ENCODE measurements at places on chromosomes 11 and 22.

GRCh38 chr22:32775957-32776356 is 25.5 kb upstream of the TIMP3 start:
- no peak for DNase-seq

- no peak for DNase-seq
Observed at GRCh38 chr11:87454241-87454640, 416.5 kb downstream of the TMEM135 start.

DNA sequence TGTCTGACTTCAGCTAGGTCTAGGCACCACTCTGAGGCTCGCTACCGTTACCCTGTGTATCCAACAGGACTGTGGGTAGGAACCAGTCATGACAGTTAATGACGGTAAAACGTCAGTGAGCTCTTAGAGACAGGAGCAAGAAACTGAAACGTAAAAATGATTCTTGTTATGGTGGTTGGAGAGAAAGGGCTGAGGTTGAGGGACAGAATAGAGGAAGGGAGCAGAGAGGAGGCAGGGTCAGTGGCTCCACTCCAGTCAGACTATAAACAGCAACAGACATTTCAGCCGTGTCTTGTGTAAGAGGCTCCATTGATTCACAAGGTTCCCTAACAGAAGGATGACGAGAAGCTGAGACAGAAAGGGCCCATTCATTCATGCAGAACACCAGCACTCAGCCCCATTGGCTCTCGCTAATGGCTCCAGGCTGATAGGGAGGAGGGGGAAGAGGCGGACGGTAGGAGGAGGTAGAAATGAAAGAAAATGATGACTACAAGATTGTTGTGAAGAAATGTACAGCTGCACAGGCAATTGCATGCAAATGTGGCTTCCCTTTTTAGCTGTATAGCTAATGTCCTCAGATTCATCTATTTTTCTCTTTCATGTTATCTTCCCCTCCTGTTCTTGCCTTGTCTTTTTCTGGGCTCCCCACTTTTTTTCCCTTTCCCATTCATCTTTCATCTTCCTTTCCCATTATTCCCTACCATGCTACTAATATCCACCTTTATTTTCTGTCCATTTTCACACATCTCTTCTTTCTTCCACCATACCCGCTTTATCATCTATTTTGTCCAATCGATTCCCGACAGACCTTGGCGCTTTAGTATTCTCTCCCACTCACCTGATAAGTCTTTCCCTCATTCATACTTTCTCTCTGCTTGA is 34.3 kb downstream of the ETS1 start:
- DNase-seq: no peak

GRCh38 chr11:36333468-36333867 is 37.4 kb downstream of the PRR5L start:
- no peak for DNase-seq

DNA sequence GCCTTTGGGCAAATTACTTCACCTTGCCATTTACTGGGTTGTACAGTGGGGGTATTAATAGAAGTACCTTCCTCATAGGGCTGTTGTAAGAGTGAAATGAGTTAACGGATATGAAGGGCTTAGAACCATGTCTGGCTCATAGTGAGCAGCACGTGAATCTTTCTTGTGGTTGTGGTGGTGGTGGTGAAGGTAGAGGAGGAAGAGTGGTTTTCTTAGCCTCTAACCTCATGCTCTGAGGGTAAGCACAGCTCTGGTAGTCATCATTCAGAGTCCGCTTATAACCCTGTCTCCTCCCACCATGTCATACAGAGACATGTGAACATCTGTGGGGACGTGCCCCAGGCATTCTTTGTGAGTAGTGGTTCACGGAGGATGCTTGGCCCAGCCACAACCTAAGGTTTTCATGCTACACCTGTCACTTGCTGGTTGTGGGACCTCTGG is 43.6 kb downstream of the TEAD1 start:
- no peak for DNase-seq

DNA sequence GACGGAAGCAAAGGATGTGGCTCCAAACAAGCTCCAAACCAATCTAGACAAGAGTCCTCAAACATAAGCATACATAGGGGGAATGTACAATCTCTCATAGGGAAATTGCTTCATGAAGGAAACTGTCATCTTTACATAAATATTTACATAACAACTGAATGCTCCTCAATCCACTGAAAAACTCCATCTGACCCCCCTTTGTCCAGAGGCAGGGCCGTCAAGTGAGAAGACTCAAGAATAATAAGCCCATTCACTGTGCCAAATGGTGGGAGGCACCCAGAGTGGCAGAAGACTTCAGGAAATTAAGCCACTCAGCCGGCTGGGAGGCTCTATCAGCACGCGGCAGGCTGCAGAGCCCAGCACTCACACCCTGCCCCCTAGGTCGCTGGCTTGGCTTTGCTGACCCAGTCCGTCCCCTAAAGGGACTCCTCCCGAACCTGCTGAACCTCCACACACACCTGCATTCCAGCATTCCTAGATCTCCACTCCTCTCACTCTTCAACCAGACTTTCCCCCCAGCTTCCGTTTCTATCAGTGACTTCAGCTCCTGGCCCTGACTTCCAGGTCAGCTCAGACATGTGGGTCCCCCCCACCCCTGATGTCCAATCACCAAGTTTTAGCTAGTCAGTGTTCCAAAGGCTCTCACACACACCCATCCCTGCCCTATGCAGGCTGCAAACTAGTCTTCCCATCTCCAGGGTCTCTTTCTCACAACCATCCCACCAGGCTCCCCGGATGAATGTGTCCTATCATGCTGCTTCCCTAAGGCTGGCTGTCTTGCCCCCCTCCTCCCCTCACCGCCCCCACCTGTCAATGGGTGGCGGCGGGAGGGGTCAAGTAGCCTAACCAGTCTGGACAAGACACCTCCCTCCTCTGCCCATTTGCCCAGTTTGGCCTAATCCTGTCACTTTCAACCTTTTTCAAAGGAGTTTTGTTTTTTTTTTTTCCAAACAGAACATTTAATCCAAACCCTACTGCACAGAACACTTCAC is 11.3 kb downstream of the VPS37C start:
- no peak for DNase-seq

GRCh38 chr11:109249597-109249996 is 172.4 kb upstream of the C11orf87 start:
- DNase-seq: no peak

DNA sequence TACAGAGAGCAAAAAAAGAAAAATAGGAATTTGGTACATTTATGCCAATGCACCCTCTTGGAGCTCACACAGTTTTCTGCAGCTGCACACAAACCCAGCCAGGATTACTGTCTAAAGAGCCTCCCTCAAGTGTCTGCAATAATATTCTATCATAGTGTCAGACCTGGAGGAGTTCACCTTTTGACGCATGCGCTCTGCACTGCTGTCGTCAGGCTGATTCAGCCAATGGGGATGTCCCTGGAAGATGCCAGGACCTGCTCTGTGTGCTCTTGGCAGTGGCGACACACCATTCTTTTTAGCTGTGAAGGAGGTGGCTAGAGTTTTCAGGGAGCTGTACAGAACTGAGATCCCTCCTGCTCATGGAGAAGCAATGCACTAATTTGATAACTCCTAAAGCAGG is 249.0 kb upstream of the KIRREL3 start:
- DNase-seq: no peak

- DNase-seq: no peak
Observed at GRCh38 chr11:14973621-14974514, 1.7 kb upstream of the CALCA start.

- no peak for DNase-seq
Observed at GRCh38 chr11:44618561-44619425, 53.3 kb downstream of the CD82 start.

DNA sequence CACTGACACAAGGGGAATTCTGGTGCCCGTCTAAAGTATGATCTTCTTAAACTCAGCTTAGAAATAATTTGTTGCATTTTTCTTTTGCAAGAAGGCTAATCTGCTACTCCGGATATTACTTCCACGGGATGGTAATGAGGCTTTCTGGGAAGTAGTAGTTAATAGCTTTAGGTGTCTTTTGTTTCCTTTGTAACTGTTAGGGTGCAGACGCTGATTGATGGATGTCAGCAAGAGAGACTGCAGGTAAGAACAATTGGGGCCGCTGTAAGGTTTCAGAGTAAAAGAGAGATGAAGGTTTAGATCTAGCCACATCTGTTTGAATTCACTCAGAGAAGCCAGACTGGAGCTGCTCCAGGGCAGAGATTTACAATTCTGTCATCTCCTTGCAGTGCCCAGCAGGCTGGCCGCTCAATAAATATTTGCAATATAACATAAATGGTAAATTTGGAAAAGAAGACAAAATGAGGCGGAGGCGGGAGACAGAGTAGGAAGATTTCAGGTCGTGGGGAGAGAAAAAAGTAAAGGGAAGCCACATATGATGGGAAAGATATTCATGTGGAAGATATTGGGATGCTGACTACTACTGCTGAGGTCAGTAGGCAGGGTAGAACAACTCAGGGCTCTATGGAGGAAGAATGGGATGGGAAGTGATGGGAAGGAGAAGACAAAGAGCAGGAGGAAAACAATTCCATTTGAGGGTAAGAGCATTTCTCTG is 320.5 kb downstream of the AASDHPPT start:
- DNase-seq: no peak

DNA sequence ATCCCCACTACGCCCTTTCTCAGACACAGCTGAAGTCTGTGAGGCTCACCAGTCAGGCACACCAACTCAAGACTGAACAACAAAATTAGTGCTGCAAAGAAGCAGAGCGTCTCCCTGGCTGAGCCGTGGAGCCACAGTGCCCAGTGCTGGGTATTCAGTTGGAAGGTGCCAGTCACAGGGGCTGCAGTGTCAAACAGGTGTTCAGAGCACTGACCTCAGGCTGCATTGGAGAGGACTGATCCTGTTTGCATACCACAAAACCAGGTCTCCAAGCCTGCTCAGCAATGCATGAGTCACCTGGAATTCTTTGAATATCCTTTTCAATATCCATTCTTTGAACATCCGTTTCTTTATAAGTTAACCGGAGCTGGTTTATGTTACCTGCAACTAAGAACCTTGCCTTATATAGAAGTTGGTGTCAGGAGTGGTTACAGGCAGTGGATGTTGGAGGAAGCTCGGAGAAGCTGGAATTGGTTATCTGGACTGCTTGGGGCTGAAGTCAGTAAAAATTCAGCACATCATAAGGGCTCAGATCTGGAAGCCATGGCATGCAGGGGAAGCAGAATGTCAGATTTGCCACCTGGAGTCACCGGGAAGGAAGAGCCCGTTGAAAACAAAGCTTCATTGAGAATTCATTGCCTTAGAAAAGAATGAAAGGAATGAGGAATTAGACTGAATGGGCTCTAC is 30.3 kb downstream of the PDGFB start:
- no peak for DNase-seq

DNA sequence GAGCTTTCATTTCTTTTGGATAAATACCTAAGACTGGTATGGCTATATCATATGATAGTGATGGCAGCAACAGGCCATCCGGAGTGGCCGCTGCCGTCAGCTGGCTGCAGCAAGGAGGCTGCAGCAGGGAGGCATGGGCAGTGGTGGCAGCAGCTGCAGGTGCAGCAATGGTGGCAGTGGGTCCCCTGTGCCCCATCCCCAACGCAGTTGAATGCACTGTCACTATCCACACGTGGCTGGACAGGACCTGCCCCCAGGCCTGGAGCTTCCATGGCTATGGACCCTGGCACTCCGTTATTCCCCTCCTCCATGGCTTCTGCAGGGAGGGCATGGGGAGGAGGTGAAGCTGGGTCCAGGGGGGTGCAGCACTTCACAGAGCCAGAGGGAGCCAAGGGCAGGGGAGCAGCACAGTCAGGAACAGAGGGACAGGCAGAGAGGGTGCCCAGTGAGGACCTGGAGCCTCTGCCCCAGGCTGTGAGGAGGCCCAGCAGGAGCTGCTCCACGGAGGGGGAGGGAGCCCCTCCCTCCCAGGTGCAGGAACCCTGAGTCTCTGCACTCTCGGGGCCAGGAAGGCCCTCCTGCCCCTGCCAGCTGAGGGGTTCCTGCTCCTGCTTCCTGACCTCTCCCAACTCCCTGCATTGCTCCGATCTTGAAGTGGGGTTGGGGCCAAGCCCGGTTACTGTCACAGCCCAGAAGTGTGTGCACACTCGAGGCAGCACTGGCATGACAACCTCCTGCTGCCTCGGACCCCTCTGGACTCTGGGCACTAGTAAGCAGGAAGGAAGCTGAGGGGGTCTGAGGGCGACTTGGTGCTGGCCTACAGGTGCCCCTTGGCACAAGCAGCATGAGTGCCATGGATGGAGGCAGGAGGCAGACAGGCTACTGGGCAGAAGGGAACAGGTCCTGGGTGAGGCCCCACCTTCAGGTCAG is 466.3 kb downstream of the GUCY1A2 start:
- no peak for DNase-seq

DNA sequence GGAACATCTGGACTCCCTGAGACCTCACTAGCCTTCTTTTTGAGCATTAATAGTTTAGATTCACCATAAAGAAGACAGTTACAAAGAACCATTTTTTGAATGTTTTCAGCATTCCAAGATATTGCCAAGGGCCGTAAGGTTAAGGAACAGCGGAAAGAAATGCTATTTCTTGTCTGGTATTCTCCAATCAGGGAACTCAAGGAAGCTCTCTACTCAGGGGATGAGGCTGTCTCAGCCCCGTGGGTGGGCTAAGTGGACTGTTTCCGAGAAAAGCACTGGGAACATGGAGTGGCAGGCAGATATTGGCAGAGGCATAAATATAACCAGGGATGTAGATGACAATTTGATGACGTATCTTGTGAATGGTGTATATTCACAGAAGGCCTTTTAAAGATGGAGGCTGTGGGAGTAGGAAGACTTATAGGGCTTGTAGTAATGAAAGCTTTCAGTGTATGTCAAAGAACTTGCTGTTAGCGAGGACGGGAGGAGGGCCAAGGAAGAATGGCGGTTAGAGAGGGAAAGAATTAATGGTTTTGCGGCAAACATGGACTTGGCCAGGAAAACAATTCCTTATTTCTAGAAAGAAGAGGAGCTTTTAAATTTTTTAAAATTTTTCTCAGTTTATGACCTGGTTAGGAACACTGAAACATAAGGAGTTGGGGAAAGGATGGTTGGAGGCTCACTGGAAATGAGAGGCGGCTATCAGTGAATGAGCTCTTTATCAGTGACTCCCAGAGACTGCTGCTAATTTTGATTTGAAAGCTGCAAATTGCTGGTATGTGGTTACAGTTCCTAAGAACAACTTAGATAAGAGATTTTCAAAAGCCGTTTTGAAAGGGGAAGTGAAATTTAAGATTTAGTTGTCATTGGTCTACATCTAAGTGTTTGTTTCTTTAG is 64.6 kb downstream of the ST3GAL4 start:
- DNase-seq: no peak

- no peak for DNase-seq
Observed at GRCh38 chr22:40463017-40463631, 92.7 kb downstream of the SGSM3 start.

- no peak for DNase-seq
Observed at GRCh38 chr22:27561286-27561904, 240.2 kb downstream of the MN1 start.
